SK-N-SH (cell line): ENCODE measurements at places on chromosomes 7 and 10.

DNA sequence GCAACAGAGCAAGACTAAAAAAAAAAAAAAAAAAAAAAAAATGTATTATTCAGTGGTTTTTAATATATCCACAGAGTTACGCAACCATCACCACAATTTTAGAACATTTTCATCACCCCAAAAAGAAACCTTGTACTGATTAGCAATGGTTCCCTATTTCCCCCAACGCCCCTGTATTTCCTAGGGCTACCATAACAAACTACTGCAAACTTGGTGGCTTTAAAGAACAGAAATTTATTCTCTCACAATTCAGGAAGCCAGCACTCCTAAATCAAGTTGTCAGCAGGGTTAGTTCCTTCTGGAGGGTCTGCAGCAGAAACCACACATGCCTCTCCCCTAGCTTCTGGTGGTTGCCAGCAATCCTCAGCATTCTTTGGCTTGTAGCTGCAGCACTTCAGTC lies 5.9 kb upstream of the NUP42 start:
- DNase-seq, result no peak

- no peak for DNase-seq
Measured at GRCh38 chr10:14659626-14660196, 115.0 kb downstream of the FAM107B start.

- DNase-seq, result no peak
Measured at GRCh38 chr7:44693641-44694313, 54.9 kb upstream of the ZMIZ2 start.

- DNase-seq, result no peak
Measured at GRCh38 chr7:130087364-130087763, 17.0 kb downstream of the KLHDC10 start.

DNA sequence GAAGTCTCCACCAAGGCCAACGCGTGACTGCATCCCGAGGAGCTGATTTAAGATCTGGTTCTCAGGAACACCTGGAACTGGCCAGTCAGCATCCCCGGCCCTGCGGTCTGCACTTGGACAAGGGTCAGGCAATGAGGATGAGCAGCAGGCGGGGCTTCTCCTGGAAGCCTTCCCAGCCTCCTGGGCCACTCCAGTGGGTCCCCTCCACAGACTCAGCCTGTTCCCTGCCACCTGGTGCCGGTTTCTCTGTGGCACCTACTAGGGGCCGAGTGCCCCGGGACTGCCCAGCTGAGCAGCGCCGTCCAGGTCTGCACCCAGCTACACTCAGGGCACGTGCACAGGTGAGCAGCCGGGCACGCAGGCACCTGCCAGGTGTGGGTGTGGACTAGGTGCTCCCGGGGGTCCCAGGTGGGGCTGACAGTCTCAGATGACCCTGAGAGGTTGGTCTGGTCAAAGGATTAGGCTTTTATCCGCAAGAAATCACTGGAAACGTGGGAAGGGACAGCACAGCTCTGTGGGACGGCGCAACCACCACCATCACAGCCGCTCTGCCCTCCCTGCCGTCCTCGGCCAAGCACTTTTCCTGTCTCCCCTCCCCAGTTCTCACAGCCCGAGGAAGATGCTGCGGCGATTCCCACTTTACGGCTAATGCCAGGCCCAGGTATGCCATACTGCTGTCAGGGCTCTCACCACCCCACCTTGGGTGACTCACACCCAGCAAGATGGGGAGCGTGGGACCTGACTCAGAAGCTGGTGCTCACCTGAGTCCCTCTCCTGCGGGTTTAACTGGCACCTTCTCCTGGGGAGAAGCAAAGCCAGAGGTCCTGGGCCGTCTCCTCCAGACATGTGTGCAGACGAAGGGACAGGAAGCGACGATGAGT lies 166.0 kb downstream of the RNF216 start:
- peak; percentile 38 for DNase-seq

- DNase-seq, result no peak
Measured at GRCh38 chr7:119096683-119097082, 872.2 kb downstream of the ANKRD7 start.

DNA sequence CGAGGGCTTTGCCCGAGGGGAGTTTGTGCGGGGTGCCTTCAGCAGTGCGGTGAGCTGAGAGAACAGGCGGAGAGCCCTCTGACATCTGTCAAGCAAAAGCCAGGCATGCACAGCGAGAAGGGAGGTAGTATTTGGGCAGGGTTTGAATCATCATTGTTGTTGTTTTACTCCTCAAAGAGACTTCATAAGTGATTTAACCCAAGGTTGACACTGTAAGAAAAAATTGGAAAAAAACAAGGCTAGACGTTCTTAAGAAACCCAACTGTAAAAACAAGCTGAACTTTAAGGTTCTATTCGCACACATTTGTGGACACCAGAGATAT lies 1.3 kb downstream of the ADAM22 start:
- DNase-seq, result no peak

- DNase-seq, result peak; percentile 84
Measured at GRCh38 chr10:43093423-43094076, 16.7 kb downstream of the RET start.

- DNase-seq, result peak; percentile 87
Measured at GRCh38 chr7:101386558-101387231, 24.0 kb downstream of the COL26A1 start.

- DNase-seq, result no peak
Measured at GRCh38 chr10:121579656-121580055, 18.6 kb downstream of the FGFR2 start.

DNA sequence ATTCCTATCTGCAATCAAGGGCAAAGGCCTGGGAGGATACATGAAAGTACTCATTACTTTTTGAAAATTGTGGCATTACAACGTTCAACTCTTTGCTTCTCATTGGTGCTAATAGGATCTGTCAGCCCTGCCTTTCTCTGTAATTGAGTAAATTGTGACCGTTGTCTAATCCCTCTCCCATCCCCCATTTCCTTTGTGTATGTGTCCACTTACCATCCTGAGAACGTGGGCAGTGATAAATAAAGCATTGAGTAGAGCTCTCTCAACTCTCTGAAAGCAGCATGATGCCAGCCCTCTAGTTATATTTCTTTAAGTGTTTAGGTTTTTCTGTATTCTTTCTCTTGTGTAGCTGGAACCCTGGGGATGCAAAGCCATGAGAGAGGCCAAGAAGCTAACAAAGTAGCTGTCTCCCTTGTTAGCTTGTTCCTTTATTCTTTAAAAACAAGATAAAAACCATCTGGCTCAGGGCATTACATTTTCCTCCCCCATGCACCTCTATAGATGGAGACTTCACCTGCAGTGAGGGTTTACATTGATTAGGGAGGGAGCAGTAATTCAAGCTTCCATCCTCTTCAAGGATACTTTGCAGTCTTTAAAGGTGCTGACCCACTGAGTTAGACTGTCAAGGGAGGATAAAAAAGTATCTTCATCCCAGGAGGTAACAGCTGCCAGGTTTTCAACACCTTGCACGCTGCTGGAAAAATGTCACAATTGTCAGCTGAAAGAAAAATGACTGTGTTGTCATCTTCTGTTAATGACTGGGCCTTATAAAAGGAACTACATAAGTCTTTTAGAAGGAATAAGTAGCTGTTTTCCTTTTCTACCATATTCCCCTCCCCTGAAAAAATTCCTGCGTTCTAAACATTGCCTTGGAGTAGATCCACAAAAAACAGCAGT lies 112.3 kb downstream of the BTRC start:
- DNase-seq, result no peak

GRCh38 chr7:131970602-131971001 lies 414.2 kb upstream of the PODXL start:
- DNase-seq, result no peak

- DNase-seq, result no peak
Measured at GRCh38 chr7:40826411-40827221, 691.8 kb downstream of the SUGCT start.

DNA sequence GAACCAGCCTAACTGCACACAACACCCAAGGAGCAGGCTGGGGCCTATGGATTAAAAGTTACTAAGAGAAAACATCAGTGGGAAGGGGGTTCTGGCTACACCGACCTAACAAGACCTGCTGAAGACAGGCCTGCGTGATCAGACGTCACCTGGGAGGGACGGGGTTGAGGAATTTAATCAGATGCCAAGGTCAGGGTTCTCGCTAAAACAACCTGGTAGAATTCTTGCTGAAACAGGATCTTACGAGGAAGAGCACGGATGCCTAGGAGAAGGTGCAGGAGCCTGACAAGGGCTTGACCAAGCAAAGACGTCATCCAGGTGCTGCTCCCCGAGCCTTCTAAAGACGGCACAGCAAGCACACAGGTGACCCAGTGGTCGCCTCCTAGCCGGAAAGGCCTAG lies 1.6 kb downstream of the IDI2 start:
- DNase-seq, result no peak

DNA sequence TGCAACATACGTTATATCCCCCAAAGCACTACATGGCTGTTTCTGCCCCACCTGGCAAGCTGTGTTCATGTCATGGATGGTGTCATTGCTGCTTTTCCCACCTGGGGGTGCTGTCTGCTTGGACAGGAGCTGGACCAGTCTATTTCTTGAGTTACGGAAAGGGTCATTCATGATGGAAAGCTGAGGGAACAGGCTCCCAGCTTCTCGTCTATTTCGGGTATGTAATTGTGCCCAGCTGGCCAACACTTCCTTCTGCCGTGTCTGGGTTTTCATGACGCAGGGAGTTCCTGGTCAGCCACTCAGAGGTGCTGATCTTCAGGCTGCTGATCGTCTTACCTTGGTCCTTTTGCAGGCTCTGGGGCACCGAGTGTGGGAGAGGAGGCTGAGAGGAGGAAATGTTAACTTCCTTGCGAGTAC lies 8.6 kb downstream of the BTBD16 start:
- peak; percentile 43 for DNase-seq

DNA sequence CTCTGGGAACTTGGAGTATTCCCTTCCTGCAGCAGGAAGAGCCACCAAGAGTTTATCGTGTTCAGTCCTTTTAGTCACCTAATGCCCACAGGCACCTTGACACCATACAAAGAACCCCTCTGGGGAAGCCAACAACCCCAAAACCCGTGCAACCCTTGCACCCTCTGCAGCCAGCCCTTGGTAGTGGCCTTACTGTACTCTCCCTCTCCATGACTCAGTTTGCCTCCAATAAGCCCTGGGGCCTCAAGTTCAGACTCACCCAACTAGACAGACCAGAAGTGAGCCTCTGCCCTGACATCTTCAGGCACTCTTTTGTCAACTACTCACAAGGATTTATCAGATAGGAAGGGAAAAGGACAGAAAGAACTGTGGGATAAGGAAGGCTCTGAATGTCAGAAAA lies 30.9 kb downstream of the KCNMA1 start:
- DNase-seq, result no peak

DNA sequence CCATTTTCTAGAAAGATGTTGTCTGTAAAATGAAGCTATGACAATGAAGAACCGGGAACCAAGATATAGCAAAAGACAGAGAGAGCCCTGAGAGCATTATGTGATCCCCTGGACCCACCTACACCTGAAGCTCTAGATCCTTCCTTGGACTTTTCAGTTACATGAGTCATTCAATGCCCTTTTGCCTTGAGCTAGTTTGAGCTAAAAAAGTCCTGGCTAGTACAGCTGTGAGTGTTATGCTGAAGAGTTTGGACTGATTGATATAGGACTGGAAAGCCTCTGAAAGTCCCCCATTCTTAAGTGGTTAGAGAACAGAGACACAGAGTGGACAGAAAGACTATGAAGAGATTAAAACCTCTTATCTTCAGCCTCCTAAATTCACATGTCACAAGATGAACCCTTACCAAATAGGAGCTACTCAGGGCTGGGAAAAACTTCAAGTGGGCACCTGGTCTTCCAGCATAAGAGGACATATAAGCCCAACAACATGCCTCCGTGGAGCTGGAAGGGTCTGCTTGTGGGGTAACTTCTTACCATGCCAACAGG lies 386.8 kb upstream of the NFE2L3 start:
- DNase-seq, result no peak

DNA sequence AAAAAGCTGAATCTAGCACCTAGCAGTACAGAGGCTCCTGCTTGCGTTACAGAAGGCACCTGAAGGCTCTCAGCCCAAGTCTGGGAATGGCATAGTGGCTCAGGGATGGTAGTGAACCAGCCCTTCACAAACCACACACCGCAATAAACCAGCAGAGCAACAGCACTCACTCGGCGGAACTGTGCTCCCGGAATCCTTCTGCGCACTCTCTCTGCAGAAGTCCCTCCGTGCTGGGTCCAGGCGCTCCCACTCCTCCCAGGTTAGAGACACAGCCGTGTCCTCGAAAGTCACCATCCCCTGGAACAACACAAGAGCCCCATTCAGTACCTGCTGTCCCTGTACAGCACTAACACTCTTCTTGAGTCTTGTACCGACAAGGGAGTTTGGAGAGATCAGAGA lies 1.5 kb downstream of the ZNF394 start:
- DNase-seq, result peak; percentile 32

GRCh38 chr7:149261316-149261828 lies 624 bp upstream of the ZNF783 start:
- peak; percentile 69 for DNase-seq

GRCh38 chr7:137475966-137476365 lies 132.4 kb upstream of the PTN start:
- DNase-seq, result no peak

DNA sequence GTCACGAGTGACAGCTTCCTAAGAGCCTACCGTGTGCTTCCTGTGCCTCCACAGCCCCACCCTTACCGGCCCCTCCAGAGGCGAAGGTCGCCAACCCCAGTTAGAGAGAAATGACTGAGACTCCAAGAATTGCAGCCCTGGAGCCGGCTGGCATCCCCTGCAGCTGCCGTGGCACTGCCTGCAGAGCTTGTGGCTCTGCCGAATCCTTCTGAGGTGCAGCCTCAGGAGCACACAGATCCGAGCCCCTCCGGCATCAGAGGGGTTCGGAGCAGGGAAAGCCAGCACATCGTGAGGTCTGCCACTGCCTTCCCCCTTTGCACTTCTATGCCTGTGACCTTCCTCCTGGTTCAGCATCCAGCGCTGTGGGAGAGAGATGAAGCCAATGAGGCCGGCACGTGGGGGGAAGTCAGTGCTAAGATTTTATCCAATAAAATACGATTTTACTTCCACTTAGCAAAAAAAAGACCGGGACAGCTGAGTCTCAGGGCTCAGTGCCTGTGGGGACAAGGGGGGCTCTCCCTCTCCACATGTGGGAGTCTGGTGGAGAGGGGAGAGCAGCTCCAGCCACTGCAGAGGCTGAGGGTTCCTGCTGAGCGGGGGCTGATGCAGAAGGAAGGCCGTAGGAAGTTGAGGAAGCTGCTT lies 80.1 kb downstream of the TCERG1L start:
- no peak for DNase-seq

GRCh38 chr7:17947620-17948019 lies 7.3 kb upstream of the SNX13 start:
- DNase-seq, result no peak

DNA sequence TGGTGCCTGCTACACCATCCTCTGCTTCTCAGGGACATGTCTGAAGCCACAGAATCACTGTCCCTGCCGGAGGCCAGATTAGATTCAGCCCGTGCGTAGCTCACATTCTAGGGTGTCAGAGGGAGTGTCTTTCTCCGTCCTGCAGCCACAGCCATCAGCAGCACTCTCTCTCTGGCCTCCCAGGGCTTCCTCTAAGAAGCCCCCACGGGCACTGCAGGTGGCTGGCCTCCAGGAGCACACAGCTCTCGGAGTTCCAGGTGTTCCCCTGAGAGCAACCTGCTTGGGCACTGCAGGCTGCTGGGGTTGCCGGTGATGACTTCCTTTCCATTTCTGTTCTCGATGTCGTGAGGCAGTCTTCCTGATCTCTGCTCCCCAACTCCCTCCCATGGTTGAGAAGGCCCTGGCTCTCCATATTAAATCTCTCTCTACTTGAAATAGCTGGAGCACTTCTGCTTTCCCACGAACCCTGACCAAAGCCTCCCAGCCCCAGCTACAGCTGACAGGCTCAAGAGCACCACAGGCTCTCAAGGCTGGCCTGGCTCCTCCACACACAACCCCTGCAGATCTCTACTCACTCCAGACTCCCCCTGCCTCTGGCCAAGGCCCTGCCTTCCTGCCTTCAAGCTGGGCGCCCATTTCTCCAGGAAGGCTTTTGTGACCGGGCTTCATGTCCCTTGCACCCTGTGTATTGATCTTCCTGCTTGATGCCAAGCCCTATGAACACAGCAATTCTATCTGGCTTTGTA lies 49.0 kb upstream of the TMEM72 start:
- no peak for DNase-seq
